GM10248 (cell line): ENCODE measurements at places on chromosomes 13 and 19.

- DNase-seq: no peak
Measured at GRCh38 chr13:67328895-67329294, 98.8 kb upstream of the PCDH9 start.

GRCh38 chr19:290372-291005 is 714 bp downstream of the PLPP2 start:
- DNase-seq: no peak

GRCh38 chr19:35963514-35963913 is 27.3 kb downstream of the LRFN3 start:
- DNase-seq: no peak

DNA sequence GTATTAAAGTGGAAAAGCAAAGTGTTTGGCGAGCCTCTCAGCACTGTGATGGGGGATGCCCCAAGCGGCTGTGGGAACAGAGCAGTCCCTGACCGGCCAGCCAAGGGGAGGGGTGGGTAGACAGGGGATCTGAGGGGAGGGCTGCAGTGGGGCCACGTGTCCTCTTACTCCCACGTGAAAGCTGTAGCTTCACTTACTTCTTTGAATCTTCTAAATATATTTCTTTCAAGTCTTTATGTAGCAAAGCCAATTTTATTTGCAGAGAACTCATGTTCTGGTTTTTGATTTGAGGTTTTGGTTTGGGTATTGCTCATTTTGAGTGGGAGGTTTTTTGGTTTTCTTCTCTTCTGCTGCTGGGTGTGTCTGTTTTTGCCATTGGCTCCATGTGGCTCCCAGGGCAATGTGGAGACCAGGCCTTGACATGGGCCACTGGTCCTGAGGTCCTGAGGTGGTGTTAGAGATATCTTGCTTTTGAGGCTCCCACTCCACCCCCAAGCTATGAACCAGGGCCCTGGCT is 17.7 kb upstream of the OVOL3 start:
- peak; percentile 82 for DNase-seq

DNA sequence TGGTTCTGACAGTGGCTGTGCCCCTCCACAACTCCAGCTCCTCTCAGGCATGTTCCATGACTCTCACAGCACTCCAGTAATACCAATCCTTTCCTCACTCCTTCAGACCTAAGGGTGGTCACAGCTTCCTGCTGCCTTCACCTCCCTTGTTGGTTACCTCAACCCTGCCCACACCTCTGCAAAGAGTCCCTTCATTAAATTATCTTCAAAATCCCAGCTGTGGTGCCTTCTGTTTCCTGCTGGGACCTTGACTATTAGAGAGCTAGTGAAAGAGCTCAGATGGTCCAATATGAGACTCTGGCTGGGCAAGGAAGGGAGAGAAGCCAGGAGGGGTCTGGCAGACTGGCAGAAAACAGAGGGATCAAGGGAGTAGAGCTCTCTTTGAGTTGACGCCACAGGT is 26.1 kb downstream of the DEDD2 start:
- no peak for DNase-seq

GRCh38 chr13:48151363-48152161 is 56.7 kb upstream of the MED4 start:
- DNase-seq: no peak
